ENCODE measurements at places on chromosomes 7 and 10.

- DNase-seq: no peak
Measured at GRCh38 chr7:53101026-53101425, 65.6 kb downstream of the POM121L12 start.

DNA sequence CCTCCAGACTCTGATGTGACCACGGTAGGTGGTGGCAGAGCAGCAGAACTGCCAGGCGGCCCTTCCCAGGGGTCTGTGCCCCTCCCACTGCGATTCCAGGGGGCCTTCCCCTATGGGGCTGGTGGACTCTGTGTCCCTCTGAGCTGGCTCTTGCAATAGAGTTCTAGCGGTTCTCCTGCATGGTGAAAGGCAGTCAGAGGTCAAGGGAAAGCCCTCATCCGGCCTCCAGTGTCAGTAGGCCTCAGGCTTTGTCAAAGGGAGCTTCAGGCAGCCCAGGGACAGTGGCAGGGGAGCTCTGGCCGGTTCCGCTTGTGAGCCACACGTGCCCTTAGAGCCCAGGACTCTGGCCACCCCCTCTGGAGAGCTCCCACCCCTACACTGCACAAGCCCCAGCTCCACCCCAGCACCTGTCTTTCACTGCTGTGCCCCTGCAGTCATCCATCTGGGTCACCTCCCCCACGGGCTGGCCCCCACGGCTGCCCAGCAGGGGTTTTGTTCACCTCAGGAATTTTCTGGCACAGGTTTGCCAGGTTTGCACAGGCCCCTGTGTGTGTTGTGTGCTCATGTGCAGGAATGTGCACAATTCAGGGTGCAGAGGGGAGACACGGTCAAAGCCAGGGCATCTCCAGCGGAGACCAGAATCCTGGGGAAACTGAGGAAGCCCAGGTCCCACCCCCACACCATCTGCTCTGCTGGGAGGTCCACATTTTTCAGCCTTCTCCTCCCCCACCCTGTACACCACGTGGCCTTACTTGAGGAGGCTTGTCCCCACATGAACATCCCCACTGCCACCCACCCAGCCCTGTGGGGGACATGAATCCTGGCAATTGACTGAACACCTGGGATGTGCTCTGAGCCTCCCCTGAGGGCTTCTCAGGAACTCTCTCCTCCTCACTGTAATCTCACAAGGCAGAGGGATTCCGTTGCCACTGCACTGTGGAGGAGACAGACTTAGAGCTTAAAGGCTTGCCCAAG lies 23.8 kb downstream of the C10orf105 start:
- DNase-seq: no peak

DNA sequence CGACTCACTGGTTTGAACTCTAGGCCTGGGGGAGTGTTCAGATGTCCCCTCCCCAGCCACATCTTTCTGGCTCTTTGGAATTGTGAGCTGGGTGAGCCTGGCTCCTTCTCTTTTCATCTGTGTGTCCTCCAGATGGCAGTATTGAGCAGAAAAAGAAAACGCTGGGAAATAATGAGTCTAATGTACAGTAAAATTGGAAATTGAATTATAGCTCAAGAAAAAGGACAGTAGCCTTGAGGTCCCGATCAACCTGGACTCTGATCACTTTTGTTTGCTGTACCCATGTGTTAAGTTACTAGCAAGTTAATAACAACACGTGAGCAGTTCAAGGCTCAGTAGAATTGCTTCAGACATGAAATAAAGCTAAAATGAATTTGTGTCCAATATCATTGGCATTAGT lies 77.9 kb downstream of the SNX10 start:
- DNase-seq: peak; percentile 70

- DNase-seq: no peak
Measured at GRCh38 chr7:89145801-89146200, 350.3 kb upstream of the TEX47 start.

- no peak for DNase-seq
Measured at GRCh38 chr10:74842301-74842954, 16.0 kb downstream of the KAT6B start.

DNA sequence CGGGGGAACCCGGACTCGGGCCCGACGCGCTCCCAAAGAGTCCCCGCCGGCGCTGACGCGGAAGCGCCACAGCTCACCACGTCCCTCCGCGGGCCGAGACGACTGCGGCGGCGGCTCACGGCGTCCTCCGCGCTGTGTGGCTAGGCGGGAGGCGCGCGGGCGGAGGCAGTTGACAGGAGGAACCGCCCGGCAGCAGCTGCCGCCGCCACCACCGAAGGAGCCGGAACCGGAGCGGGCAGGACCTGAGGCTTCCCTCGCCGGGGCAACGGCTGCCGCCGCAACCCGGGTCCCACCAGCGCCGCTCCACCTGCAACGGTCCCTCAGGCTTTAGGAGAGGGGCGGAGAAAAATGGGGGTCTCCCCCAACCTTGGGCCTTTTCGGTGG lies 334 bp downstream of the ZNF800 start:
- DNase-seq: peak; percentile 33

DNA sequence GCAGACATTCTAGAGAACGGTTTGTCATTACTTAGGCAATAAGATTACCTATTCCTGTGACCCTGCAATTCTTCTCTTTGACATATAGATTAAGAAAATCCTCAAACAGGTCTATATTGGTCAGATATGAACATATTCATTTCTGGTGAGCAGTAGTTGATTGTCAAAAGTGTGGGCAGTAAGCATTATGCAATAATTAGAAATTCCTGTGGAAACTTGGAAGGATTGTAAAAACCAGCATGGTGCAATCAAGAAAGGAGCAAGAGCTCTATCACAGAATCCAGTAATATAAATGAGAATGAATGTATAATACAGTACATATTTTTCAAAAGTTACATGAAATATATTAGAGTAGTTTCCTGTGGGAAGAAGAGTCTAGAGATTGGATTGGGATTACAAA lies 406.5 kb downstream of the SUGCT start:
- no peak for DNase-seq

DNA sequence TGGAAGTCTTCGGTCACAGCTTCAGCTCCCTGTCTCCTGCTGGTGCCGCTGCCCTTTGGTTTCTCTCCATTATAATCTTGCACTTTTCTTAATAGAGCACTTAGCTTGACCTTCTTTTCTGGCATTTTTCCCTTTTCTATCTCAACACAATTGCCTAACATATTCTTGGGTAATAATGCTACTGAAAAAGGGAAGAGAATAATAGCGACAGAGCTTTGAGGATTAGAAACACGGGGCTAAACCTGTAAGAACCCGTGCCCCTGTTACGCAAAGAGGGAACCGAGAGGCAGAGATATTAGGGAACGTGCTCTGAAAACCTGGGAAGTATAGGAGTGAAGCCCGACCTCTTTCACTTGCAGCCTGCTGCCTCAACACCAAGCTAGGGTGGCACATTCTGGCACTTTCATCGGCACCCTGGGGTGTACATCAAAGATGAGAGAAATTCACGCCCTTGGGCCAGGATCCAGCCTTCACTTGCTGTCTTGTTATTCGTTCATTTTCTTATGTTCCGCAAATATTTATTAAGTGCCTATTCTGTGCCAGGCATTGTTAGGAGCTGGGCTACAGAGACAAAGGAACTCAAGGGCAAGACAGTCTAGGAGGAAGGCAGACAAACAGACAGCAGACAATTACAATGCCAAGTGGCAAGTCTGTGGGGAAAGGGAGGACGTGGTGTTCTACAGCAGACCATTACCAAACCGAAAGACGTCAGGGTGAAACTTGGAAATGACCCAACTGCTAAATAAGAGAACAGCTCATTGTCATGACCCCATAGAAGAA lies 33.0 kb upstream of the GALNTL5 start:
- DNase-seq: no peak

- no peak for DNase-seq
Measured at GRCh38 chr10:70969188-70969587, 80.8 kb upstream of the PCBD1 start.

GRCh38 chr7:101367676-101368075 lies 5.0 kb downstream of the COL26A1 start:
- no peak for DNase-seq

GRCh38 chr10:93541402-93542357 lies 24.8 kb upstream of the FFAR4 start:
- peak; percentile 52 for DNase-seq
